Stimulated activated CD8-positive, alpha-beta memory T cell treated with anti-CD3 and anti-CD28 coated beads, Interleukin-7, amount 100 ng/mL, for 48 hours (primary cell): ENCODE measurements at places on chromosomes 7 and 10.

DNA sequence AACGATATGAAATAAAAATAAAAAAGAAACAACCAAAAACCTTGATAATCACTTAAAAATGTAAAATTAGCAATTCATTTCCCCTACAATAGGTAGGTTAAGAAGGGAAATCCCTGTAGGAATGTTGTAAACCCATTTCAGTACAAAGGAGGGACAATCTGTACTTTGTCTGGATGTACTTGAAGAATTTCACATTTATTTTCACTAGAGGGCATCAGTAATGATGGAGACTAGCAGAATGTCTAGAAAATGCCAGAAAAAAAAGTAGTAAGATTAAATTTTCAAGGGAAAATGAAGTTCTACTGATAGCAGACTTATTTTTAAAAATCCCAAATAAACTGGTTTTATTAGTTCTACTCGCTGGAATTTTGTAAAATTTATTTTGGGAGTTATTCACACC lies 209.0 kb upstream of the FZD1 start:
- DNase-seq = no peak

- DNase-seq = no peak
Measured at GRCh38 chr10:62482581-62482980, 108.4 kb downstream of the ZNF365 start.

DNA sequence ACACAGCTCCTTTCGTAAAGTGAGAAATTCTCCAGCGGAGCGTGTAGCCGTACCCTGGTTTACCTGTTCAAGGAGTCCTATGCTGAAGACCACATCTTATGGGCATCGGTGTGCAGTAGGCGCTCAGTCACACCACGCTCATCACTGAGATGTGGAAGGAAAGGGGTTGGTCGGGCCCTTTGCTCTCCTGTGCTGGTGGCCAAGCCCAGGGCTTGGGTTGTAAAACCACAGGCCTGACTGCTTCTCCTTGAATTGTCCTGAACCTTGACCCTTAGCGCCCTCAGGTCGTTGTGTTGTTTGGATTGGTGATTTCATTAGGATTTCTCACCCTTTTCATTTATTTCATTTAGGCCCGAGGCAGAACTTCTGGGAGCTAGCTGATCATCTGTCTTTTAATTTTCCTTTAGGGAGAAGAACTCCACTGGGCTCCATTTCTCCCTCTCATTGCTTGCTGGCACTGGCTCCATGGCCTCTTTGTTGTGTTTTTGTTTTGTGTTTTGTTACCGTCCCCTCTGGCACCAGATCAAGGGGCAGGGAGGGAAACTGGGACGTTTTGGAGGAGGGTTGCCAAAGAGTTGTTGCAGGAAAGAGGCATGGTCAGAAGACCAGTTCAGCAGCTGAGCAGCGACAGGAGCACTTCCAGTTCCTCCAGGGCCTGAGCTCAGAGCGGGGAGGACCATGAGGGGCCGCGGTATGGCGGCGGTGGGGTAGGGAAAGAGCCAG lies 511.4 kb upstream of the GALNT17 start:
- no peak for DNase-seq

DNA sequence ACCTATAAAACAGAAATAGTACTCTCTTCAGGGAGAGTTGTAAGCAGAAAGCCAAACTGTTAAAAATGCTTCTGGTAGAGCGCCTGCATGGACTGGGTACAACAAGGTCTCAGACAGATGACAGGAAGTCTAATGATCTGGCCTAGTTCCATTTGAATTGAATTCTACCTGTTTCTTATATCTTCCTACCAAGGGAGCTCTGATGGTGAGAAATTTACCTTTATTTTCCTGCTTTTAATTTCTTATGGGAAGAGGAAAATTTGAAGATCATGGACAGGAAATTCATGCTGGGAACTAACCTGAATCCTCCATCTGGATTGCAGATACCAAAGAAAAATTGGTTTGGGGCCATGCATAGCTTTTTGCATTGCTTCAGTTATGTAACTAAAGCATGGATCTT lies 63.3 kb downstream of the BMPER start:
- DNase-seq = no peak

DNA sequence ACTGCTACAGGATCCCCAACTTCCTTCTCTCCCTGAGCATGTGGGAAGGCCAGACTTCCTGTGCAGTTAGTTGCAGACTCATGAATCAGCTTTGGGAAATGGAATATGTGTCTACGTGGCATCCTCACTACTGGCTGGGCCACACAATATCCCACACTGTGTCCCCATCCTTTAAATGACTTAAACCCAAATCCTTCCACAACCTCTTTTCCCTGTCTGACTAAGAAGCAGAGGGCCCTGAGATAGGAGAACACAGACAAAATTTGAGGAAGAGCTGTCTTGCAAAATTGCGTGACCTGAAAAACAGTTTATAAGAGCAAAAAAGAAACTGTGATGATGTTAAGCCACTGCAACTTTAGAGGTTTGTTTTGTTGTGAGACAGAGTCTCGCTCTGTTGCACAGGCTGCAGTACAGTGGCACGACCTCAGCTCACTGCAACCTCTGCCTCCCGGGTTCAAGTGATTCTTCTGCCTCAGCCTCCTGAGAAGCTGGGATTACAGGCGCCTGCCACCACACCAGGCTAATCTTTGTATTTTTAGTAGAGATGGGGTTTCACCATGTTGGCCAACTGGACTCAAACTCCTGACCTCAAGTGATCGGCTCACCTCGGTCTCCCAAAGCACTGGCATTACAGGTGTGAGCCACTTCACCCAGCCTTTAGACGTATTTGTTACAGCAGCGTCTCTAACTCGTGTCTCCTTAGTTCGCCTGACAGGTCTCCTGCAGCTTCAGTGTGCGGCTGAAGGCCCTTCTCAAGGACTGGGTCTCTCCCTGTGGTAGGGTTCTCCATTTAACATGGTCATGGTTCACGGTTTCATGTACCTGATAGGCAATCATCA lies 46.9 kb upstream of the SFMBT2 start:
- DNase-seq = no peak

GRCh38 chr10:126889421-126889820 lies 15.8 kb upstream of the DOCK1 start:
- no peak for DNase-seq

- no peak for DNase-seq
Measured at GRCh38 chr7:151246102-151246850, 2.2 kb downstream of the SMARCD3 start.

GRCh38 chr10:75957314-75958120 lies 526.1 kb downstream of the LRMDA start:
- no peak for DNase-seq

DNA sequence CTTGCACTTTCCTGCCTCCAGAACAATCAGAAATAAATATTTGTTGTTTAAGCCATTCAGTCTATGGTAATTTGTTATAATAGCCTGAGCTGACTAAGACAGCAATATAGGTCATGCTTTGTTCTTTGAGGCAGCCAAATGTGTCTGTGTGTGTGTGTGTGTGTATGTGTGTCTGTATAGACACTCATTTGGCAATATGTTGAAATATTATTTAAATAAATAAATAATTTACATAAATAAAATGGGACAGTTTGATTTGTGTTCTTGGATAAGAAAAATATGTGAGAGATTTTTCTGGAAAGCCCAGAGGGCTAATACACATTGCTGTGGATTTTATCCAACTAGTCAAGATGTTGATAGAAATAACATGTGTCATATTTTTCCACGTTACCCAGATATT lies 140.2 kb downstream of the PTN start:
- DNase-seq = no peak

DNA sequence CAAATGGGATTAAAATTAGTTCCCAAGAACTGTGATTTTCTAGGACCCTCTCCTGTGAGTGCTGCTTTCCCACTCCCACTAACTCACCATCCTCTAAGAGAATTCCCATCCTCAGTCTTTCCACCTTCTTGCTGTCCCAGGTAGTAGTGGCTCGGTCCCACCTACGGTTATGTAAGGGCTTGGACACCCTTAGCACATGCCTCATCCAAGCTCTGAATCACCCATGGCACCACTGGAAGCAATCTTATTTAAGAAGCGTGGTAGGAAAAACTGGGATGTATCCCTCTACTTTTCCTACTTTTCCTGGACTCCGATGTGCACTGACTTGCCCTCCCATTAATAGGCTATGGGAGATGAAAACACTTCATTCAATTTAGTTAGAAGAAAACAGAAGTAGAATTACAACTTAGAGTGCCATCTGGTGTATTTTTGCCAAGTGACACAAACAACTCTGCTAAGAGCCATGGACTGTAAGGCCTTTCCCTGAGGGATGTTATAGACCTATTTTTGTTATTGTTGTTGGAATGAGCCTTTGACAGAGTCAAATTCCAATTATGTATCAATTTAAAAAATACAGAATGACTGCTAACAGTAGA lies 13.7 kb upstream of the ANKRD22 start:
- no peak for DNase-seq

DNA sequence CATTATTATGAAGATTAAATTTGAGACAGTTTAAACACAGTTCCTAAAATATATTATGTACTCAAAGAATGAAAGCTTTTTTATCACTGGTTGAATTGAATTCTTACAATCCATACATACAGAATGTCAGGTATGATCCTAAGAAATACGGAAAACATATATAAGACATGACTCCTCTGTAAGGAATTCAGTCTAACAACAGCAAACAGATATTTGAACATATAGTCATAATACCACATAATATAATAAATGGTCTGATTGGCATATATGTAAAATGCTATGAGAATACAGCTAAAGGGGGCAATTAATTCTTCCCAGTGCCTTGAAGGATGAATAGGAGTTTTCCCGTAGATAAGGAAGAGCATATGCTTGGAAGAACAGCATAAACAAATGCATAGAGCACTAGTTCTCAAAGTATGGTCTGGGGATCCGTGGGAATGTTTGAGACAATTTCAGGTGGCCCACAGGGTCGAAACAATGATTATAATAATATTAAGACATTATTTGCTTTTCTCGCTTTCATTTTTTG lies 10.6 kb upstream of the ARID5B start:
- DNase-seq = no peak

GRCh38 chr10:67666416-67667034 lies 29.5 kb downstream of the CTNNA3 start:
- no peak for DNase-seq

DNA sequence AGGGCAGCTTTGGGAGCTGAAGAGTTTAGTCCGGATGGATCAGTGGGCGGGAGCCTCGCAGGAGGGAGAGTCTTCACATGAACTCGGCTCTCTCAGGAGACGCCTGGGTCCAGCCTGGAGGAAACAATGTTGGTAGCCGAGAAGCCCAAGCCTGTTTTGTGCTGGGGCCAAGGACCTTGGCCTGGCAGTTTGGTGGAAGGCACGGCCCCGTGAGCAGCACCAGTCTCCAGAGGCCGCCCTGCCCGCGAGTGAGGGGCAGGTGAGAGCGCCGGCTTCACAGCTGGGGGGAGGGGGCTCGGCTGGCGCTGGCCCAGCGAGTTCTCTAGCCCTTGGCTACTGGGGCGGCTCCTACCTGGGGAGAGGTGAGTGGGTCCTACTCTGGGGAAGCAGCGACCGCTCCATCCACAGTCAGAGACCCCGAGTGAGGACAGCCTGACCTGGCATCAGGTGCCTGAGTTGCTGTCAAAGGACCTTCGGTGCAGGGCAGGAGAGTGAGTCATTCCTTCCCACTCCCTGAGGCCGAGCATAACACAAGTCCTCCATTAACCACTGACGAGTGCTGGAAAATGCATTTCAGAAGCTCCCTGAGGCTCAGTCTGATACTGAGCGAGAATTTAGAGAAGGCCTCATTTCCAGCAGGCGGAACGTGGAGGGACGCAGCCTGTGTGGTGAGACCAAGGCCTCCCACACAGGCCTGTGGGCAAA lies 89.3 kb upstream of the DIP2C start:
- DNase-seq = no peak

GRCh38 chr10:97463363-97464132 lies 17.6 kb downstream of the ZDHHC16 start:
- DNase-seq = no peak

- no peak for DNase-seq
Measured at GRCh38 chr10:103102195-103102594, 90.9 kb downstream of the NT5C2 start.

GRCh38 chr10:113369365-113369694 lies 183.5 kb upstream of the HABP2 start:
- no peak for DNase-seq

GRCh38 chr7:158672975-158673374 lies 31.6 kb downstream of the NCAPG2 start:
- DNase-seq = no peak

DNA sequence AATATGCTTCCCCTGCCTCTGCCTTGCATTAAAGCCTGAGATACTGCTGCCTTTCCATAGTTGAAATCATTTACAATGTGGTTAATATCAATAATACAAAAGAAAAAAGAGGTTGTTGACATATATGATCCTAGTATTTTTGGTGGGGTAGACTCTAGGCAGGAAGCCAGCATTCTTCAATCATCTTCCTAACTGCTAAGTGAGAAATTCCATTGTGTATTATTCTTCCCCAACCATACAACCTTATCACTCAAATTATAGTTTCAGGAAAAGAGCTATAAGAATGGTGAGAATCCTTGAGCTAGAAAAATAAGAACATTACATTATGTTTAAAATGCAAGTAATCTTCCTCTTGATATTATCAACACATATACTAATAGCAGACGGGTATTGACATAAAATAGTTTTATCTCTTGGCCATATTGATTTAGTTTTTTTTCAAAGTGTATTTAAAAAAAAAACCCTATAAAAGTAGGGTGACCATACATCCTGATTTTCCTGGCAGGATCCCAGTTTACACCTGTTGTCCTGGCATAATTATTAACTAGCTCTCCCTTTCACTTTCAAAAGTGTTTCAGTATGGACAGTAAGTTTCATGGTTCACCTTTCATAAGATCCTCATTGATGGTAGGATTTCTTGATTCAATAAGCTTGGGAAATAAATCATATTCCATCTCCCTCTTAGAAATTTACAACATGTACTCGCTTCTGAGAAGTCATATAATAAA lies 33.4 kb upstream of the WASL start:
- no peak for DNase-seq

- DNase-seq = peak; percentile 79
Measured at GRCh38 chr10:8060010-8060703, 5.7 kb downstream of the GATA3 start.

- no peak for DNase-seq
Measured at GRCh38 chr7:38017320-38017719, 96.9 kb downstream of the EPDR1 start.

GRCh38 chr7:38318803-38319416 lies 45.5 kb upstream of the TARP start:
- no peak for DNase-seq

DNA sequence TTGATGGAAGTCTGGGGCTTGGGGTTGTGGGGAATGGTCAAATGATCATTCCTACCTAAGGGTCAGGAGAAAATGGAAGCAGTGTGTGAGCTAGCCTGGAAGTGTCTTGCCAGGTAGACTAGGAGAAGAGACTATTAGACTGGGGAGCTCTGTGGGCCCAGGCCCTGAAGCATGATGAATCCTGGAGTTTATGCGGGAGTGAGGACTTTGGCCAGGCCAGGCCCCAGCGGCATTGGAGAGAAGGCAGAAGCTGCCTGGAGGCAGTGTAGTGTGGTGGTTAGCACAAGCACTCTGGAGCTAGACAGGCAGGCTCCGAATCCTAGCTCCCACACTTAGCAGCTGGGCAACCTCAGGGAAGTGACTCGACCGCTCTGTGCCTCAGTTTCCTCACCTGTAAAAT lies 29.3 kb downstream of the ZMIZ1 start:
- no peak for DNase-seq

GRCh38 chr10:11756766-11757315 lies 14.7 kb downstream of the ECHDC3 start:
- no peak for DNase-seq

GRCh38 chr10:91146146-91146545 lies 74.3 kb upstream of the PCGF5 start:
- DNase-seq = no peak

- no peak for DNase-seq
Measured at GRCh38 chr7:108008240-108008639, 5.3 kb upstream of the LAMB1 start.
